ENCODE measurements at places on chromosomes 7 and 10.

GRCh38 chr7:138670594-138670993, 30.6 kb downstream of the SVOPL start:
- DNase-seq: no peak

DNA sequence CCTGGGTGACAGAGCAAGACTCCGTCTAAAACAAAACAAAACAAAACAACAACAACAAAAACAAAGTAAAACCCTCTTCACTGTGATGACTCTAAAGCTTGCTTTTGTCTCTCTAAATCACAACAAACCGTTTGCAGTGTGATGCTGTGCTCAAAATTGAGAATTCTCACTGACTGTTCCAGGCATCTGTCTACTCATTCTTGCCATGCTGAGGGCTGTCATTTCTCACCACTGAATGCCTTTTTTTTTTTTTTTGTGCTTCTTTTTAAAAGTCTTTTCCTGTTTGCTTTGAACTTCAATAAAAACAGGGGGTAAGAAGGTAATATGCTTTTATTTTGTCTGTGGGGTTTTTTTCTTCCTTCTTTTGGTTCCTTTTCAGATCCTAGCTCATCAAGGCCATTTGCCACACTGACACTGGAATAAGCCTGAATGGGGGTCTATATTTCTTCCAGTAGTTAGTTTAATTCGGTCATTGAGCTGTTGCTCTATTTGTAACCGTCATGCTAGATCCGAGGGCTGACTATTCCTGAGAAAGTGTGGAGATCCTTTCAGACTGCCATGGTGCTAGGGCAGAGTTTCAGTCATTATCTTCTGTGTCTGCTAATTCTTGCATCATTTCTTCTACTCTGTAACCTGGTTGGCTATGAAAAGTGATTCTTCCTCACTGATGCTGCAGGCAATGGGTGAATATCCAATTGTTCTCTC, 10.6 kb downstream of the FAS start:
- DNase-seq: no peak

- DNase-seq: no peak
Observed at GRCh38 chr7:107934991-107935770, 44.2 kb downstream of the DLD start.

- no peak for DNase-seq
Observed at GRCh38 chr7:137078781-137079180, 210.3 kb downstream of the CHRM2 start.

GRCh38 chr7:101856473-101857357, 39.3 kb downstream of the CUX1 start:
- DNase-seq: peak; percentile 48

GRCh38 chr10:11176746-11177145, 159.1 kb downstream of the CELF2 start:
- no peak for DNase-seq

- no peak for DNase-seq
Observed at GRCh38 chr10:75508239-75508813, 76.9 kb downstream of the LRMDA start.

- DNase-seq: no peak
Observed at GRCh38 chr10:78765726-78766335, 302.9 kb upstream of the ZMIZ1 start.

- DNase-seq: no peak
Observed at GRCh38 chr10:30991647-30992011, 40.0 kb downstream of the ZNF438 start.

GRCh38 chr7:151191544-151191943, 4.5 kb upstream of the ASB10 start:
- DNase-seq: no peak

DNA sequence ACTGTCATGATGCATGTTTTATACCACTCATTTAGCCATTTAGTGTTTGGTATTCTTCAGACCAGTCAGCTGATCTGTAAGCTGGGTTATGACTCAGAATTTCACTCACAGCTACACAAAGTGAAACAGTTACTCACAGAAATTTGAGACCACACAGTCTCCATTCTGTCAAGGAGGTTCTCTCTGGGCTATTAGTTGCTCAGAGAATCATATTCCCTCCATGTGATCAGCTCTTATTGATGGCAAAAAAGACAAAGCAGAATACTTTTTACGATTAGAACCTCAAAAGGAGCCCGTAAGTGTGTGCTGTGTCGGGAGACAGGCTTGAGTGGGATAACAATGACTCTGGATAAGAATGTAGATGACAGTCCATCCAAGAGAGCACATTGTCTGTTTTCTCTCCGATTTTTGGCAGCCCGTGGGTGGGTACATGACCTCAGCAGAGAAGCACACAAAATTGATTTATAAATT, 277.6 kb upstream of the SORCS1 start:
- no peak for DNase-seq

- DNase-seq: no peak
Observed at GRCh38 chr10:86868353-86868752, 89.1 kb downstream of the MMRN2 start.

DNA sequence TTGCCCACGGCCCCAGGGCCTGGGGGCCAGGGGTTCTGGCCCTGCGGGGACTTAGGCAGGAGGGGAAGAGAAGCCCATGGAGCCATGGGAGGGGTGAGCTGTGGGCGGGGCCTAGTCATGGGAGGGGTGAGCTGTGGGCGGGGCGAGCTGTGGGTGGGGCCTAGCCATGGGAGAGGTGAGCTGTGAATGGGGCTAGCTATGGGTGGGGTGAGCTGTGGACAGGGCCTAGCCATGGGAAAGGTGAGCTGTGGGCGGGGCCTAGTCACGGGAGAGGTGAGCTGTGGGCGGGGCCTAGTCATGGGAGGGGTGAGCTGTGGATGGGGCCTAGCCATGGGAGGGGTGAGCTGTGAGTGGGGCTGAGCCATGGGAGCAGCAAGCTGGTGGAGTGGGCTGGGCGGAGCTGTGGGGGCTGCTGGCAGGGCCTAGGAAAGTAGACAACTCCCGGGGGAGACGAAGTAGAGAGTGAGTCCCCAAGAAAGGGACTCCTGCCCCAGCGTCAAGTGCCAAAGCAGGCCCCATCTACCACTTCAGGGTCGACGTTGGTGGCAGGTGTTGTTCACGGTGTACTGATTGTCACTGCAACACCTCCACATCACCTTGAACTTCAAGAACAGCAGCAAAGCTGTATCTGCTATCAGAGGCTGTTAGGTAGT, 19.2 kb upstream of the TTYH3 start:
- no peak for DNase-seq

- DNase-seq: no peak
Observed at GRCh38 chr7:80833289-80834268, 85.3 kb downstream of the SEMA3C start.

DNA sequence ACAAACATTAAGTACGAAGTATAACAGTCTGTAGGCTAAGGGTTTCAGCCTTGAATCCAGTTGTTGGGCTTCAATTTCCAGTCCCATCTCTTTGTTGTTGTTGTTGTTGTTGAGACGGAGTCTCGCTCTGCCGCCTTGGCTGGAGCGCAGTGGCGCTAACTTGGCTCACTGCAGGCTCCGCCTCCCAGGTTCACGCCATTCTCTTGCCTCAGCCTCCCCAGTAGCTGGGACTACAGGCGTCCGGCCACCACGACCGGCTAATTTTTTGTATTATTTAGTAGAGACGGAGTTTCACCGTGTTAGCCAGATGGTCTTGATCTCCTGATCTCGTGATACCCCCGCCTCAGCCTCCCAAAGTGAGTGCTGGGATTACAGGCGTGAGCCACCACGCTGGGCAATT, 464.9 kb downstream of the ANKRD7 start:
- no peak for DNase-seq

DNA sequence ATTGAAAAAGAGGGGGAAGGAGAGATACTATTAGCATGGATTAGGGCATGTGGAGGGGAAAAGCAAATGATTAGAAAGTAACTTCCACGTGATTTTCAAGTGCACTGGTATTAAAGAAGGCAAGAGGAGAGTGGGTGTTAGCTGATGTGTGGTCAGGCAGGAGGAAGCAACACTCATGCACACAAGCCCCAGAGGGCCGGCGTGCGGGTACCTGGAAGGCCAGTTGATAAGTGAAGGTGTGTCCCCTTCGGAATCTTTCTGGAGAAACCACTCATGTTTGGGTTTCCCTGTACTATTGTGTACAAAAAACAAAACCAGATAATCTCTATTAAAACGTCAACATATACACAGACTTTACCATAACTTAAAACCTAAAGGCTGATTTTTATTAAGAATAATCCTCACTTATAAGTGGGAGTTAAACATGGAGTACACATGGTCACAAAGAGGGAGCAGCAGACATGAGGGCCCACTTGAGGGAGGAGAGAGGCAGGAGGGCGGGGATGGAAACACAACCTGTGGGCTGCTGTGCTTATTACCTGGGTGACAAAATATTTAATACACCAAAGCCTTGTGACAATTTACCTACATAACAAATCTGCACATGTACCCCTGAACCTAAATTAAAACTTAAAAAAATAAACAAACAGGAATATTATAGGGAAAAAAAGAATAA, 98.9 kb downstream of the SVIL start:
- no peak for DNase-seq

GRCh38 chr7:106047184-106047583, 64.9 kb downstream of the SYPL1 start:
- DNase-seq: no peak

- DNase-seq: no peak
Observed at GRCh38 chr7:150992833-150993302, 2.1 kb downstream of the NOS3 start.

DNA sequence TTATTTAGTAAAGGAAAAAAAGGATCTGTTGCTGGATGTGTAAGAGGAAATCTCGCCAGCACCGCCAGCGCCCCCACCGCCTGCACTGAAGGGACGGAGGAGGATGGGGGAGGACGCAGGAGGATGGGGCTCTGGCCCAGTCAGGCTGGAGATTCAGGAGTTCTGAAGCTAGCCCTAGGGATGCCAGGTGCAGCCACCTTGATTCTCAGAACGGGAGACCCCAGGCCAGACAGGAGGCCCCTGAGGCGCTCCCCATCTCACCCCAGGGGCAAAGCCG, 1.3 kb downstream of the CAMK2B start:
- DNase-seq: no peak

DNA sequence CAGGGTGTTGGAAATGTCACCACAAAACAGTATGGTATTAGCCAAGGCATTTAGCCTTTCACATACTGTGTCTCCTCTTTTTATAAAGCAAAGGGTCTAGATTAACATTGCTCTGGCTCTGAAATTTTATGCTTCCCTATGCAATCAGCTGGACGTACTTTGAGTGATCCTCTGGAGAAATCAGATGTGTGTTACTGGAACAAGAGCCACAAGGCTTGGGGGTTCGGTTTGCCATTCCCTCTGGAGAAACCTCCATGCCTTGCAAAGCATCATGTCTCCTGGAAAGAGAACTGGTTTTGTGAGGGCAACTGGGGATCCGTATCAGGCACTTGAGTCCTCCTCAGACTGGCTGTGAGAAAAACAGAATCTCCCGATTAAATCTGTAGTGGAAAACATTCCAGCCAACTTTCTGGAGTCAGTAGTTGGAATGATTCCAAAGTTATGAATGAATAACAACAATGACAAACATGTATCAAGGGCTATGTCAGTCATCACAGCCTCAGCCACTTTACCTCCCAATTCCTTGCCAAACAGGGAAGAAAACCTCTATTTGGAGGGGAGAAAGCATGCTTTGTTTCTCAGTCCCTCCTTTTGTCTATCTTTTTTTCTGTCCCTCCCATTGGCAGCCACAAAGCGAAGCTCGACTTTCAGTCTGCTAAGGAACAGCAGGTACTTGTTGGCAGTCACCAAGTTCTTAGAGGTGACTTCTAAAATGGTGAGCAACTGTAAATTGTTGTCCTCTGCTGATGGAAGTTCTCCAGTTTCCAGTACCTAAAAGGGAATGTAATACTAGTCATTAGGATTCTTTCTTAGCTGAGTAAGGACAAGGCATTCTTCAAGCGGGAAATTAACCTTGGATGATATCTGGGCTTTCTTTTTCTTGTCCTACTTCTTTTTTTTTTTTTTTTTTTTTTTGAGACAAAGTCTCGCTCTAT, 864.8 kb upstream of the AUTS2 start:
- no peak for DNase-seq

- DNase-seq: no peak
Observed at GRCh38 chr7:129828989-129829736, 123.6 kb downstream of the UBE2H start.

DNA sequence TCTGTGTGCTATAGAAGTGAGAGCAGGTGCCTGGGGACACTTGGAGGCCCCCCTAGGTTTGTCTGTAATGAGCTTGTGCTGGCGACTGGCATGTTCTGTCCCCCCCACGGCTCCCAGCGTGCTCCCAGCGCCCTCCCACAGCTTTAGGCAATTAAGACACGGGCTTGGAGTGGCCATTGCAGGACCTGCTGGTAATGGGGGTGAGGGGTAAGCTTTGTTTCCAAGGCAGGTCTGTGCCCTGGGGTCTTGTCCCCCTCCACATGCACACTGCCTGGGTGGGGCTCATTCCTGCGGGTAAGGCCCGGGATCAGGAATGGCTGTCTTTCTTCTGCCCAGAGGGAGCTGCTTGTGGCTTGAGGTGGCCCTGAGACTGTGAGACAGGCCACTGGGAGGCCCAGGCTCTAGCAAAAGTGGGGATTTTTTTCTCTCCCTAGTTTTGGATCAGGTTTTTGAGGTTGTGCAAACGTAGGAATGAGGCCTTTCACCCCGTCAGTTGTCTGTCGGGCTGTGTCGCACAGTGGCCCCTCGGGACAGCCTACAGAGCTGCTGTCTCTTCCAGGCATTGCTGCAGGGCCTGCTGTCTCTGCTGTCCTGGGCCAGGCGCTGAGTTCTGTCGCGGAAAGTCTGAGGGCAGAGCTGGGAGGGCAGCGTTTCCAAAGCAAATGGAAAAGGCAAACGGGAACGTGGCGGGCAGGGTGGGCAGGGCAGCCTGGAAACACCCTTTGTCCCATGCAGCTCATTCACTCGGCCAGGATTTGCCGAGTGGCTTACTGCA, 107.4 kb downstream of the LHPP start:
- DNase-seq: no peak

DNA sequence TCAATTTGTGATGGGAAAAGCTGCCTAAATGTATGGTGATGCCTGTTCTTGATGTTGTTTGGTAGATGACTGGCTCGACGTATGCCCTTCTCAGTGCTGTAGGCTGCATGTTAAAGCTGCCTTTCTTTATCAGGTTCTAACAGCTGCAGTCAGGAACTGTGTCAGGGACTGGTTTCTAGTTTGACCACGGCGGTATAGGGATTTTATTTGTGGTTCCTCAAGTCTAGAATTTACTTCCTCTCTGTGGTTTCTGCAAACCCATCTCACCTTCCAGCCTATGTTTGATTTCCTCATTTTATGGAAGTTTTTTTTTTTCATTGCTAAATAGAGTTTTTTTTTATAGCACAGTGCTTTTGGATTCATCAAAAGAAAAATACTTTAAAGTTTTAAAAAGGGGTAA, 26.5 kb downstream of the LMTK2 start:
- DNase-seq: no peak

GRCh38 chr7:81657551-81657950, 112.3 kb downstream of the HGF start:
- no peak for DNase-seq

GRCh38 chr7:45390180-45390579, 184.0 kb upstream of the ADCY1 start:
- DNase-seq: no peak

DNA sequence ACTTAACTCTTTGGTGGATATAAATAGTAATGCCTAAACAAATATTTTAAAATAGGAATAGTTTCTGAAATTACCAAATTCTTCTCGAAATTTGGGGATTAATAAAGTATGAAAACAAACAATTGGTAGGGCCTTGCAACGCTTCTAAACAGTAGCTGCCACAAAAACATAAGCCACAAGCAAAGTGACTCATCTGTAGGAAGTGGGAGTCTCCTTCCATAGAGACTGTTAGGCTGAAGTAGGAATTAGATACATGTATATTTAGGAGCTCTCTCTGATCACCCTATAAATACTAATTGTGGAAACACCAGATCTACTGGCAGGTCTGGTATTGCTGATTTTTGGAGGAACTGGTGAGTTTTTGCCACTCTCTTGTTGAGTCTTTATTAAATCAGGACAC, 5.7 kb upstream of the LMOD2 start:
- DNase-seq: no peak
